T-cell (primary cell): ENCODE measurements at places on chromosomes 2 and 18.

DNA sequence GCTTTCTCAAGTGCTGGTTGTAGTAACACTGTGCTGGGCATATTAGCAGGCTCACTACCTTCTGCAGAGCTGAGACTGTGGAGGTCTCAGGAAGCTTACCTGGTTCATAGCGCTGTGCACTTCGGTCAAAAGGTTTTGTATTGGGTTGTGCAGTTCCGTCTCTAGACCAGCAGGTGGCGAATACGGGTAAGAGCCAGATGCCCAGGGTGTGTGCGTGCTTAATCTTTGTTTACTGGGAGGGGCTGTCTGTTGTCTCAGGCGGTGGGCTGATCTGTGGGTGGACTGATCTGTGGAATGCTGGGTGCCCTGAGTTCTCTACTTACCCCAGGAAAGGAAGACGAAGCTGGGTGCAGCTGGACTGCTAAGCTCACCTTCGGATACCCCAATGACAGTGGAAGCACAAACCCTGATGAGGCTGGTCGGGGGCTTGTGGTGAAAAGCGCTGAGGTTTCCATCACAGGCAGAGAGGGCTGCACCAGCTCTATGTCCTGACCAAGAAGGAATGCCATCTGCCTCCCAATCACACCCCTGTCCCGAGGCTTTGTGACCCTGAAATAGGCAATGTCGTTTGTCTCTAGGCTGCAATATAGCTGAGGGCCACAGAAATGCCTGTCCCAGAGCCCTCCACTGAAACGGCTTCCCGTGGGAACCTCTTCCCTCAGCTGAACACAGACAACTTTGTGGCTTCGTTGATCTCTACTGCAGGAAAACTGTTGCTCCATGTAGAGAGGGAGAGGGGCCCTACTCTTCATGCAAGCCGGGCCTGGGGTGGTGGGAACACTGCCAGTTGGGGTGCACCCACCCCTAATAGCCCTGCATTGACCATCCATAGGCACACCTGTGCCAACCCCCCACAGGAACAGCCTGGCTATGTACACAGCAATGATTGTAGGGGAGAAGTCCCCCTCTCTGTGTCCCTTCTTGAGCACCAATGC is 45.9 kb upstream of the FAM117B start:
- DNase-seq = peak; percentile 72

DNA sequence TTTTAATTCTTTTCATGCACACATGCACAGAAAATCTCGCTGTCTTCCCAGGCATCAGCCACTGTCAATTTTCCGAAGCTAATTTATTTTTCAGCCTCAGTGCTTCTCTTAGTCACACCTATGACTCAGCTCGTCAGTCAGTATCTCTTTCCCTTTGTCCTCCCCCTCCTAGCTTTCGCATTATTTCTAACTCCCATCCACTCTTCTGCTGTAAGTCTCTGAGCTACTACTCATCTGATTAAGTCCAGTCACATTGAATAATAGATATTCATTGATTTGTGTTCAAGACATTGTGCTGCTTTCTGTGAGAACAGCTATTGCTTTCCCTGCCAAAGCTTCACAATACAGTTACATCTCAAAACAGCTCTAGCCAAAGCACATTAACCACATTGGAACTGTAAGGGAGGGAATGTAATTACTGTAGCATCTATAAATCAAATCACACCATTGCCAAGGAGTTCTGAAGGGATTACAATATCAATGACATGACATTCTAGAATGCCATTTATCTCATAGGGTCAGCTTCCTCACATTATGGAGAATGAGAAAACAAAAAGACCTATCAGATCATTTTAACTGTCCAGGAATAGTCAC is 89.4 kb downstream of the SCN3A start:
- no peak for DNase-seq

- no peak for DNase-seq
Observed at GRCh38 chr18:6482198-6482977, 67.7 kb upstream of the L3MBTL4 start.

GRCh38 chr2:71829008-71829407 is 318.7 kb downstream of the CYP26B1 start:
- DNase-seq = no peak
